ENCODE measurements at places on chromosomes 13 and 19.

GRCh38 chr13:60016229-60016628 lies 147.5 kb downstream of the DIAPH3 start:
- DNase-seq: no peak

- no peak for DNase-seq
These were observed 495.5 kb downstream of the FOXO1 start for GRCh38 chr13:40170982-40171381.

- DNase-seq: no peak
These were observed 7.7 kb downstream of the UBE2L5 start for GRCh38 chr13:30429721-30430694.

DNA sequence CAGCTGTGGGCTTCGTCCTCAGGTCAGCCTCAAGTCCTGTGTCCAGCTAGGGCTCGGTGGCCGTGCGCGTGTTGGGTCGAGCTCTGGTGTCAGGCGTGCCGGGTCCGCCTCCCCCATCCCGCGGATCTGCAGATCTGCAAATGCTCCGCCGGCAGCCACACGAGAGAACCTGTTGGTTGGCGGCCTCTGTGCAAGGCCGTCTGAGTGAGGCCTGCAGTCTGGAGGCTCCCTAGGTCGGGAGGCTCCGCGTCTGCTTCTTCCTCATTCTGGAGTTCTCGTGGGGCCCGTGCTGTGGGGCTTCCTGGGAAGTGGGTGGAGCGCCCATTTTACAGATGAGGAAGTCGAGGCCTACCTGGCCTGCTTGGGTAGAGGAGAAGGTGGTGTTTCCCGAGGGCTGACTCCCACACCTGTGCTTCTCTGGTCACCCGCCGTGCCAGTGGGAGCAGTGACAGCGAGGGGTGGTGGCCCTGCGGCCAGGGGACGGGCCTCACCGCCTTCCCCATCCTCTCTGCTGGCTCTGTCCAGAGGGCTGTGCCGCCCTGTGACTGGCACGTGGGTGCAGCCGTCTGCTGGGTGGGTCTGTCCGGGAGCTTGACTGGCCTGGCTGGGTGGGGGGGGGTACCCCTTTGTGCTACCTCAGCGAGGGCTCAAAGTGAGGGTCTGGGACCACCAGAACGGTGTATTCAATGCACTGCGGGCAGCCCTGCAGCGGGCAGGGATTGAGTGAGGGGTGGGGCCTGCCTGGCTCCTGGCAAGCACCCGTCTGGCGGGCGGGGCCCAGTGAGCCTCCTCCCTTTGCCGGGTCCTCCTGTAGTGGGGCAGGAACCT lies 3.3 kb downstream of the CSNK1G2 start:
- no peak for DNase-seq

GRCh38 chr19:45768984-45769782 lies at the start of gene SIX5:
TSS of gene SIX5 (minus strand) at chr19:45769252. CDS start at chr19:45768844, 408 bp downstream.
- DNase-seq: peak; percentile 94

Measured in NCI-H446 treated with DMSO at 0.1 percent for 48 hours (cell line).